ENCODE measurements at places on chromosomes 13 and 19. TPM values are rescaled to one million over a fixed set of nuclear protein-coding genes. Genes with fewer than 3 reads are reported as not detected.

Gene CEBPA
- total RNA-seq = 2.9 TPM

Gene PRX
- total RNA-seq = 4.7 TPM

Gene MAMSTR
- total RNA-seq = 1.4 TPM

DNA sequence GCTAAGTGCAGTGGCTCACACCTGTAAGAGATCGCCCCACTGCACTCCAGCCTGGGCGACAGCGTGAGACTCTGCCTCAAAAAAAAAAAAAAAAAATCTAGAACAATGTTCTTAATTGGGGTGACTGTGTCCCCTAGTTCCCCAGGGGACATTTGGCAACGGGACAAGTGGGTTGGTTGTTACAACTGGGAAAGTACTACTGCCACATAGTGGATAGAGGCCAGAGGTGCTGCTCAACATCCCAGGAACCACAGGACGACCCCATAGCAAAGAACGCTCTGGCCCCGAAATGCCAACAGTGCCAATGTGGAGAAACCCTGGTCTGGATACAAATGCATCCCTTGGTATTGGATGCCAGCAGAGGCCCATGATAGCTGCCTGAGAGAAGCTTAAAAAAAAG lies 11.8 kb downstream of the NLRP12 start:
- no peaks in the 10 kb centered on the region for H3K27me3 ChIP-seq
- no peak overlapping the region for H3K4me3 ChIP-seq
- H3K27ac ChIP-seq = no peak overlapping the region
- no peaks in the 10 kb centered on the region for H3K36me3 ChIP-seq
- peak; percentile 41 for DNase-seq
- no peaks in the 10 kb centered on the region for H3K4me1 ChIP-seq

GRCh38 chr13:98129059-98129746 lies 13.7 kb upstream of the FARP1 start:
- no peaks in the 10 kb centered on the region for H3K36me3 ChIP-seq
- no peak overlapping the region for H3K4me3 ChIP-seq
- no peak overlapping the region for H3K27ac ChIP-seq
- no peaks in the 10 kb centered on the region for H3K27me3 ChIP-seq
- no peaks in the 10 kb centered on the region for H3K4me1 ChIP-seq

GRCh38 chr13:76738616-76739015 lies 147.6 kb downstream of the KCTD12 start:
- DNase-seq = no peak

DNA sequence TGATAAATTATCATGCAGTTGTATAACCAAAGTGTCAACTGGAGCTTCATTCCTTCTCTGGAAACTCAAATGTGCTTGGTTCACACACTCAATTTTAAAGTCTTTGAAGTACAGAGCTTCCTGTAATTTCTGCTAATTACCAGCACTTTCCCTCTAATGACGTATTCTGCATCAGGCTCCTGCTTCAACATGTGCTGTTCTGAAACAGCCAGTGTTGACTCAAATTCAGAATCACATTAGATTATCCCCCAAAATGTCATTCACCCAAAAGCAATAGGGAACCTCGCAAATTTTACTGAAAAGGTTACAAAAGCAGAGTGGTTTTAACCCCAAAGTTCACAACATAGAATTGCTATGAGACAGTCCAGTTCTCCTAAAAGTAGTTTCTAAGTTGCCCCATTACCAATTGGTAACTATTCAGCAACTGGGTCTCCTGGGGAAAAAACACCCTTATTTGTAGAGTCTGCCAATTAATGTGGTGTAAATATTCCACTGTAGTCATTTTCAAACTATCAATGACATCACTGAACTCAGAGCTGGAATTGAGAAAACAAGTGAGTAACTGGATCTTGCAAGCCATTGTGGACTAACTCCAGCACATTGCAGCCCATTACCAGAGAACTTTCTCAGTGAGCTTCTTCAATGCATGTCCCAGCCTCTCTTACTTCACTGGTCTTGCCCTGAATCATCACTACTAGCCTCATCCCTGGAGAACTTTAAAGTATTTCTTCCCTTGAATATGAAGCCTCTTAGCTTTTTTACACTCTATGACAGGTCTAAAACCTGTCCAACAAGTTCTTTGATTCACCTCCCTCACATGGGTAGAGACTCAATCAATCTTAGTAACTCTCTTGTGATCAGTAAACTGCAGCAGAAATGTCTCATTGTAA lies 955.4 kb downstream of the EFNB2 start:
- DNase-seq = no peak
- H3K27me3 ChIP-seq = no peaks in the 10 kb centered on the region

DNA sequence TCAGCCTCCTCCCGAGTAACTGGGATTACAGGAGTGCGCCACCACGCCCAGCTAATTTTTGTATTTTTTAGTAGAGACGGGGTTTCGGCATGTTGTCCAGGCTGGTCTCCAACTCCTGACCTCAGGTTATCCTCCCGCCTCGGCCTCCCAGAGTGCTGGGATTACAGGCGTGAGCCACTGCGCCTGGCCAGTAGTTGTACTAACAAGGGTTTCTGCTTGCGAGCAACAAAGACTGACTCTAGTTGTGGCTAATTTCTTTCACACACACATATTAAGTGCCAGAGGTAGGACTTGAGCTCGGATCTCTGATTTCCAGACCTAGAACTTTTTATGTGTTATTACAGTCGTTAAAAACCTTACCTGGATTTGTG lies 635 bp upstream of the PCCA start:
- peak overlapping the region; percentile 95 for H3K4me3 ChIP-seq
- no peaks in the 10 kb centered on the region for H3K36me3 ChIP-seq
- peaks cover 19% of the 10 kb centered on the region for H3K4me1 ChIP-seq
- H3K27ac ChIP-seq = peak overlapping the region; percentile 15

DNA sequence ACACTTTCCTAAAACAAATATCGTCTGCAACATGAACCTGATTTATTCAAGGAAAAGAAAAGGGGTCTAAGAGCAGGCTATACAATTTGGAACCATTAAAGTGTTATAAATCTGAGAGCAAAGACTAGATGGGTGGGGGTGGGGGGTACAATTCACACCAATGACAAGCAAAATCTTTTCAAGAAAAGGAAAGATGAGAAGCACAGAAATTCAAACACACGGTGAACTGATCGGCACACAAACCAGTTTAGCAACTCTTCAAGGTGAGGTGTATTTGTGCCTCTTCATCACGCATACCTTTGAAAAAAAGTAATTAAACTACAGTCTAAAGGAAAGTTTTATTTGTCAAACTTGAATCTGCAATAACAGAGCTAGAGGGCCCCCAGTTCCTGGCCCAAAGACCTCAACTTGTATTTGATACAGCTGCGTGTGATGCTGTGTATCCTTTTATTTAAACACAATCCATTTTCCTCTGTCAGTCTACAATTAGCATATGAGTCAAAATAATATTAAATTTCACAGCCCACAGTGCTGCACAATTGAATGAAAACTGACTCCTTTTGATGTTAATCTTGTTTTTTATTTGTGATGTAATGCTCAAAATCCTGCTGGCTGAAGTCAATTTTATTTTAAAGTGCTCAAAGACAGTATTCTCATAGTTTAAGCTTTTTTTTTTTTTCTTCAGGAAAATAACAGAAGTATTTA lies 14.2 kb downstream of the EFNB2 start:
- no peaks in the 10 kb centered on the region for H3K27me3 ChIP-seq
- H3K4me3 ChIP-seq = no peak overlapping the region
- peaks cover 77% of the 10 kb centered on the region for H3K4me1 ChIP-seq
- H3K27ac ChIP-seq = no peak overlapping the region
- H3K36me3 ChIP-seq = no peaks in the 10 kb centered on the region

DNA sequence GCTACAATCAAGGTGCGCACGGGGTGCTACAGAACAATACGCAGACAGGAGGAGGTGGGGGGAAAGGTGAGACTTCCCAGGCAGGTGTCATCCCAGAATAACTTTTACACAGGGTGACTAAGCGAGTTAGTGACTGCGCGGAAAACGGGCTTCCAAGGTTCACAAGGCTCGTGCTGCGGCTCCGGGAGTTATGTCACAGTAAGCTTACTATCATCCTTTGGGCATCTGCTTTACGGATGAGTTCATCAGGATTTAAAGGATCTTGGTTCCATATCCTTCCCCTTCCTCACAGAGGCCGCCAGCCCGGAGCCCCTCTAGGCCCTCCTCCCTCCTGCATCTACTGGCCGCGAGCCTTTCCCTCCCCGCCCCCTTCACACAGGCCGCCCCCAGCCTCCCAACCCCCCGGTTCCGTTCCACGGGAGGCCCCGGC lies 474 bp upstream of the IFT88 start:
- H3K4me1 ChIP-seq = peaks cover 7% of the 10 kb centered on the region
- peak overlapping the region; percentile 64 for H3K4me3 ChIP-seq
- DNase-seq = no peak

DNA sequence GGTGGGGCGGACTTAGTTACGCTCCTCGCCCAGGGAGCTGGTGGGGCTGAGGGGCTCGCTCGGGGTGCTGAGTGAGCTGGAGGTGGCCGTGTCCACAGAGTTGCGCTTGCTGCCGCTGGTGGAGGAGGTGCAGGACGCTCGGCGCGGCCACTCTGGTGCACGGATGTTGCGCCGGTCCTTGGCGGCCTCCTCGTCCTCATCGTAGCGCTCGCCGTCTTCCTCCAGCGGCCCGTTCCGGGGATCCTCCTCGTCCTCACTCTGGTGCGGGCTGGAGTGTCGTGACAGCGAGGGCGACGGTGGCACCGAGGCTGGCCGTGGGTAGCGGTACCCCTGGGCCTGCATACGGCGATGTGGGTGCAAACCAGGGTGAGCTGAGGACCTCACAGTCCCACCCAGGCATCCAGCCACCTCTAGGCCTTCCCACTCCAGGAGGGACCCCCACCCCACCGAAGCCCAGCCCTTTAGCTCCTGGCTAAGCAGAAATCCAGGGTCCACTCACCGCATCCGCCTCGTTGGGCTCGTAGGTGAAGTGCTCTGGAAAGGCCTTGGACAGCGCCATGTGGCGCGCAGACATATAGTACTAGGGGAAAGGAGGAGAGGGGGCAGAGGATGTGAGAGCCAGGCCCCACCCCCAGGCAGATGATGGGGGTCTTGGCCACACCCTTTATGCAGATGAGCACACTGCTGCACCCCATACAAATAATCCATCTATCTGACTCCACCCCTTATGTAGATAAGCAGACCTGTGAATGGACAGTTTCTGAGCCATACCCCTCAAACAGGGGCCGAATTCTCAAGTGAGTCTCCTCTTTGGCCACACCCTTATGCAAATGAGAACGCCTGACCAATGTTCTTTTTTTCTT lies 4.4 kb downstream of the FTL start:
- H3K4me3 ChIP-seq = no peak overlapping the region
- no peaks in the 10 kb centered on the region for H3K27me3 ChIP-seq
- no peak overlapping the region for H3K27ac ChIP-seq
- peaks cover 7% of the 10 kb centered on the region for H3K36me3 ChIP-seq

GRCh38 chr13:53198736-53199135 lies 170.1 kb downstream of the OLFM4 start:
- no peaks in the 10 kb centered on the region for H3K36me3 ChIP-seq
- H3K4me1 ChIP-seq = peaks cover 10% of the 10 kb centered on the region
- no peak for DNase-seq
- no peak overlapping the region for H3K4me3 ChIP-seq
- no peak overlapping the region for H3K27ac ChIP-seq
- peaks cover 56% of the 10 kb centered on the region for H3K27me3 ChIP-seq

GRCh38 chr13:27006519-27007161 lies 165.0 kb downstream of the USP12 start:
- H3K27me3 ChIP-seq = peaks cover 30% of the 10 kb centered on the region
- peaks cover 19% of the 10 kb centered on the region for H3K4me1 ChIP-seq
- peak overlapping the region; percentile 51 for H3K4me3 ChIP-seq

- no peak overlapping the region for H3K27ac ChIP-seq
- DNase-seq = no peak
- no peaks in the 10 kb centered on the region for H3K27me3 ChIP-seq
These were observed 1.6 kb upstream of the C19orf38 start for GRCh38 chr19:10846500-10847202.

DNA sequence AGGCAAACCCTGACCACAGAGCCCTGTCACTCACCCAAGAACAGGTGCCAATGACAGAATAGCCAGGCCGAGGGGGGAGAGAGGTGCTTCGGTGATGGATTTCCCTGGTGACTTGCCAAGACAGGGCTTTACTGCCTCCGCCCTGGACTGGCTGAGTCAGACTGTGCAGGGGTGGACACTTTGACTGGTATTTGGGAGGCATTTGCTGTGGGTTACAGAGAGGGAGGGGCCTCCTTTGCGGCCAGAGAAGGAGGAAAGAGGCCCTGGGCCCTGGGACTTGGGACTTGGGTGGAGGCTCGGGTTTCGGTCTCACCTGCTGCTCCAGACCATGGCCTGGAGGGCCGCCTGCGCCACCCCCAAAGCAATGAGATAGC lies 4.6 kb upstream of the EPS8L1 start:
- H3K4me3 ChIP-seq = no peak overlapping the region
- no peak for DNase-seq
- peaks cover 100% of the 10 kb centered on the region for H3K27me3 ChIP-seq
- H3K4me1 ChIP-seq = peaks cover 7% of the 10 kb centered on the region
- no peaks in the 10 kb centered on the region for H3K36me3 ChIP-seq
- H3K27ac ChIP-seq = no peak overlapping the region

DNA sequence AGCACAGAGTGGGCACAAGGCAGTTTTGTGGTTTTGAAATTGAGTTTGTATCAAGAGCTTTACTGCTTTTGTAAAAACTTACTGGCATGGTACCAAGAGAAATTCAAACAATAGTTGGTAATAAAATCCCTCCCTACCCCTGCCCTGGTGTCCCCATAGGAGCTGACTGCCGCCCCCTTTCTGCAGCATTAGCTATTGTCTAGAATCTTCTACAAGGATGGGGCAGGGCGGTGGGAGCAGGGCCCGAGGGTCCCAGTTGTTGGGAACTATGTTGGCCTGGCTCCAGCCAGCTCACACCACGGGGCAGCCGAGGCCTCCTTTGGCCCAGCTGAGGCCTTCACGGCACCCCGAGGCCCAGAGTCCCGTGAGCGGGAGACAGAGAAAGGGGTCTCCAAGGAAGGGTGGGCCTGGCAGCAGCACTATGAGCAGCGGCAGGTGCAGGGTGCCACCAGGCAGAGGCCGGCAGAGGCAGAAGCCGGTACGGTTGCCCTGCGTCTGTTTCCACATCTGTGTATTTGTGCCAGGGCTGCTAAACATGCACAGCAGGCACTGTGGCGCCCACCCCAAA lies 57.9 kb downstream of the KDM4B start:
- DNase-seq = no peak
- H3K36me3 ChIP-seq = no peaks in the 10 kb centered on the region
- no peak overlapping the region for H3K27ac ChIP-seq
- peaks cover 23% of the 10 kb centered on the region for H3K4me1 ChIP-seq
- H3K27me3 ChIP-seq = no peaks in the 10 kb centered on the region
- no peak overlapping the region for H3K4me3 ChIP-seq

DNA sequence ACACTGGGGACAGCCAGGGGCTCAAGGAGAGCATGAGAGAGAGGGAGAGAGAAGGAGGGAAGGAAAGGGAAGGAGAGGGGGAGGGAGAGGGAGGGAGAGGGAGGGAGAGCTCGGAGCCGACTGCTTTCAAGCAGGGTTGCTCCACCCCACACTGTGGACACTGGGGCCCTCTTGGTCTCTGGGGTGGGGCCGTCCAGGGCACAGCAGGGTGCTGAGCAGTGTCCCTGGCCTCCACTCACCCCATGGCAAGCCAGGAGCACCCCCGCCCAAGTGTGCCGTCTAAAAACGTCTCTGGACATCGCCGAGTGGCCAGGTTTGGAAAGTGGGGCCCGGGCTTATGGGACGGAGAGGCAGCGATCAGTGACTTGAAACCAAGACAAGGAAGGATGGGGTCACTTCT lies 20.9 kb downstream of the DPP9 start:
- no peak overlapping the region for H3K4me3 ChIP-seq
- DNase-seq = no peak
- no peak overlapping the region for H3K27ac ChIP-seq
- no peaks in the 10 kb centered on the region for H3K36me3 ChIP-seq
